ENCODE measurements at places on chromosomes 6 and 20. TPM values are rescaled to one million over a fixed set of nuclear protein-coding genes. Genes with fewer than 3 reads are reported as not detected.

- H3K36me3 ChIP-seq, result no peaks in the 10 kb centered on the region
- H3K27ac ChIP-seq, result no peak overlapping the region
- no peak overlapping the region for H3K4me3 ChIP-seq
- H3K4me1 ChIP-seq, result no peaks in the 10 kb centered on the region
- DNase-seq, result no peak
- no peaks in the 10 kb centered on the region for H3K27me3 ChIP-seq
Observed at GRCh38 chr20:53748821-53749421, 155.3 kb upstream of the ZNF217 start.

DNA sequence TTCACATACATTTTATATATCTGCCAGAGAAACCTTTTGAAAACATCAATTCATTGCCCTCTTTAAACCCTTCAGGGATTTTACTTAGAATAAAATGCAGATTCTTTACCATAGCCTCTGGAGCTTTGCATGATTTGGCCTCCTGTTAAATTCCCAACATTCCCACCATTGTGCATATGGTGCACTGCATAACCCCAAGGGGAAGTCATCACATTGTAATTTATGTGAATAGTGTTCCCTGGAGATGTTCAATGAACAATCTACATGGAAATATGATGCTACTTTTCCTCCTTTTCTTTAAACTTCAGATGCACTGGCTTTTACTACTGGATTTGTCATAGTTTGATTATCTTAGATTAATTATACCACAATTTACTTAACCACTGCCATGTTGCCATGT is 94.7 kb downstream of the PHF3 start:
- H3K27me3 ChIP-seq, result no peaks in the 10 kb centered on the region
- H3K4me3 ChIP-seq, result no peak overlapping the region
- H3K36me3 ChIP-seq, result no peaks in the 10 kb centered on the region
- H3K27ac ChIP-seq, result no peak overlapping the region
- no peak for DNase-seq
- H3K4me1 ChIP-seq, result no peaks in the 10 kb centered on the region

- H3K27ac ChIP-seq, result no peak overlapping the region
- no peaks in the 10 kb centered on the region for H3K36me3 ChIP-seq
- no peak overlapping the region for H3K4me3 ChIP-seq
- no peak for DNase-seq
- H3K27me3 ChIP-seq, result no peaks in the 10 kb centered on the region
- H3K4me1 ChIP-seq, result no peaks in the 10 kb centered on the region
Observed at GRCh38 chr6:102981490-102982015, 1588.0 kb downstream of the GRIK2 start.

DNA sequence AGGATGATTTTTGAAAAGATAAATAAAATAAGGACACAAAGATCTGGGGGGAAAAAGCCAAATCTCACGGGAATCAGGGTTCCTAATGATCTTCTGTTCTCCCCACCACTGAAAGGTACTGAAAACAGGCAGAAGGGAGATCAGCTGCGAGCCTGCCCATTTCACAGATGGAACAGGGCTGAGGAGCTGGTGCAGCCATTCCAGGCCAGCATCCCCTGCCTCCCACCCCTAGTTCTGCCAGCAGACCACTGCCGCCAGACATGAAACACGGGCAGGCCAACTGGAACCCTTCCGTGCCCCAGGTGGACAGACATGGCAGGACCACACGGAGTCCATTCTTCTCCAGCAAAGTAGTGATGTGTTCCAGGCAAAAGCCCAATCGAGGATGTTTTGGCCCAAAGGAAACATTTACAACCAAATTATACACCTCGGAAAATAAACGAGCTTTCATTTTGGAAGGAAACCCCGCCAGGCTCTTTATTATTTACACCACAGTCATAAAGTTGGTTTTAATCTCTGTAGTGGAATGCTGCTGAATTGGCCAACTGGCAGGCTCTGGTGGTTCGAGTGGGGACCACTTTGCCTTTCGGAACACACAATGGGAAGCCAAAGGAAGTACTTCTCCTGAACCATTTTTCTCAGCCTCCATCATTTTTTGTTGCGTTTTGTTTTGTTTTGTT is 28.2 kb downstream of the ISM1 start:
- H3K27me3 ChIP-seq, result no peaks in the 10 kb centered on the region
- H3K27ac ChIP-seq, result no peak overlapping the region
- H3K4me1 ChIP-seq, result no peaks in the 10 kb centered on the region
- no peak overlapping the region for H3K4me3 ChIP-seq
- H3K36me3 ChIP-seq, result no peaks in the 10 kb centered on the region

DNA sequence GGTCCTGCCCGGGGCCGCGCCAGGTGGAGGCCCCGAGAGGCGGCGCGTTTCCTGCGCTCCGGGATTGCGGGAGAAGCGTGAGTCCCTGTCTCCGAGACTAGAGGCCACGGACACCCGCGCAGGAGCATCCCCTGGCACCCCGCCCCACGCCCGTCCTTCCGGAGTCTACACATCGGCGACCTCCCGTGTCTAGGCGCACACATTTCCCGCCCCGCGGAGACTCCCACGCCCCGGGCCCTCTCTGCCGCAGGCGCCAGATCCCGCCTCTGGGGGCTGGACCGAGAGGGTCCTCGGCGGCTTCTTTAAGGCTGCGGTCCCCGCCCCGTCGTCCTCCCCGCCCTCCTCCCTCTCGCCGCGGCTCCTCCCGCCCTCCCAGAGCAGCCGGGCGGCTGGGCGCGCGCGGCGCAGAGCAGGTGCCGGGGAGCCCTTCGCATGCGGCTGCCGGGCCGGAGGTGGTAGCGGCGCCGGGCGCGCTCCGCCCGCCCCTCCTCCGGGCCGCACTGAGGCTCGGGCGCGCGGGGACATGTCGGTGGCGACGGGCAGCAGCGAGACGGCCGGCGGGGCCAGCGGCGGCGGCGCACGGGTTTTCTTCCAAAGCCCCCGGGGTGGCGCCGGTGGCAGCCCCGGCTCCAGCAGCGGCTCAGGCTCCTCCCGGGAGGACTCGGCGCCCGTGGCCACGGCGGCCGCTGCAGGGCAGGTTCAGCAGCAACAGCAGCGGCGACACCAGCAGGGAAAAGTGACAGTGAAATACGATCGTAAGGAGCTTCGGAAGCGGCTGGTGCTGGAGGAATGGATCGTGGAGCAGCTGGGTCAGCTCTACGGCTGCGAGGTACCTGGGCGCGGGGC is at the start of gene PPP1R14C:
Gene PPP1R14C, plus strand, starts transcription at position 375 of the 846 bp plus-strand sequence. Its CDS starts 149 bp downstream, at position 524.
- no peak within 1 kb of the TSS for H3K27ac ChIP-seq
- H3K4me1 ChIP-seq, result peaks cover 16% of the 10 kb centered on the region
- peaks cover 5% of the 10 kb centered on the region for H3K27me3 ChIP-seq
- H3K36me3 ChIP-seq, result no peaks in the 10 kb centered on the region

- H3K27ac ChIP-seq, result no peak overlapping the region
- DNase-seq, result no peak
- no peaks in the 10 kb centered on the region for H3K4me1 ChIP-seq
Observed at GRCh38 chr6:136719280-136720044, 72.8 kb downstream of the MAP3K5 start.

DNA sequence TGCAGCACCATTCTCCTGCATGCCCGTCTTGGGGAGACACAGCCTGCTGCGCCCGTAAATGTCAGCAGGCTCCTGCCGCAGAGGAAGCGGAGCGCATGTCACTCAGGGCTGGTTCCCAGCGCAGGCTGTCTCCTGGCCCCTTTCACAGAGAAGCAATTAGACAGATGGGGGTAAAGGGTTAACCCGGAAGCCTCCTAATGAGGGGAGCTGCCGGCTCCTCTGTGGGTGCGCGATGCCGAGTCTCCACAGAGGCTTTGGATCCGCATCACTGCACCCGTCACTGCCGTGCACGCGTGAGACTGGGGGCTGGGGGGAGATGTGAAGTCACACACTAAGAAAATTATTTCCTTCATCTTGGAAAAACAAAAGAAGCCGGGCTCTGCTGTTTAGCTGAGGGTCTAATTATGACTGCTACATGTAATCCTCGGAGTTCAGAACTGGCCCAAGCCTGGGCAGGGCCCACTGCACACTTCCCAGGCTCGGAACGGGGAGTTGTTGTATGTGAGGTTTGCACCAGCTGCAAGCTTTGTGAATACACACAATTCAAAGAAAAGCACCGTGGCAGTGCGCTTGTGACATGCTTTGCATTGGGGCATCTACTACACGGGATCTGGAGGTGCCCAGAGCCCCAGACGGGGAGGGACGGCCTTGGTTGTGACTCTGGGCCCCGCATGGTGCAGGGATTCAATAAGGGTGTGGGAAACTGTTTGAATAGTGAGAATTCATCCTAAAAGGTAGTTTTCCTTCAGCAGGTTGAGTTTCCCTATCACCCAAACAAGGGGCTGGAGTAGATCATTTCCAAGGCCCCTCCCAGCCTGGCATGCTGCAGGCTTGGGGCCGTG is 331.6 kb downstream of the TAF4 start:
- no peaks in the 10 kb centered on the region for H3K27me3 ChIP-seq
- H3K27ac ChIP-seq, result no peak overlapping the region
- DNase-seq, result no peak

Gene RAET1L
- not detected for total RNA-seq
